ENCODE measurements at places on chromosomes 7 and 10.

DNA sequence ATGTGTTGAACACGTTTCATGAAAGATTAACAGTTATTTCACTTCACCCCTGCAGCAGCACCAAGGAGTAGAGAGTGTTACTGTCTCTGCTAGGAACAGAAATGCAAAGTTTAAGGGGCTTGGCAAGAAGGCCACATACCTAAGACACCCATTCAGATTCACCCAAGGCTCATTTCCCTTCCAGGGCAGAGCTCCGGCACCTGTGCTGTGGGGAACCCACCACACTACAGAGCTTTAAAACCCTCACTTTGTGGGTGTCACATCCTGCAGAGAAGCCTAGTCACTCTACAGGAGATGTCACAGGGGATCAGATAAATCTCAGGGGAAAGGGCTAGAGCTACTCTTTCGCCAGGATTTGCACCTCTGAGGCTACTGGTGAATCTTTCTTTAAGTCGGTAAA is 176.1 kb upstream of the KLF6 start:
- no peak for DNase-seq

DNA sequence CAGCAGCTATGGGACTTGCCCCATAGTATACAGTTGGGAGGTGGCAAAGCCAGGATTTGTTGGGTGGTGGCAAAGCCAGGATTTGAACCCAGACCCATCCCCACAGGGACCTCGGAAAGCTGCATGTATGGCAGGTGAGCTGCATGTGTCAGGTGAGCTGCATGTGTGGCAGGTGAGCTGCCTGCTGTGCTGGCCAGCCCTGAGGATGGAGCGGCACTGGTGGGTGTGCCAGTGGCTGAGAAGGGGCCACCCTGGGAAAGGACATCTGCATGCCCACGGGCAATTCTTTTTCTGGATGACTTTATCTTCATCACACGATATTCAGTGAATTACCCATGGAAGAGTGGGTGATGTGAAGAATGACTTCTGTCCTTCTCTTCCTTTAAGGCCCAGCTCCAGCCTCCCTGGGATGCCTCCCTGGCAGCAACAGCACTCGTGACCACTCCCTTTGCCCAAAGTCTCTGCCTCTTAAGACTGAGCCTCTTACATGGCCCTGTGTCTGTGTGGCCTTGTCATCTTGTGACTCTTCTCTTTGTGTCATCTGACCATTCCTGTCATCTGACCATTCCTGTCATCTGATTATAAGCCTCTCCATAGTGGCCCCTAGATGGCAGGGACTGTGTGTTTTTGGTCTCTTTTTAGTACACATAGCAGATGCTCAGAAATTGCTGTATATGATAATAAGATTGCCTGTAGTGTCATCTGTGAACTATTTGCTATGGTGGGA is 25.0 kb downstream of the CLEC2L start:
- no peak for DNase-seq

GRCh38 chr10:37263304-37263703 is 137.9 kb downstream of the ANKRD30A start:
- no peak for DNase-seq

DNA sequence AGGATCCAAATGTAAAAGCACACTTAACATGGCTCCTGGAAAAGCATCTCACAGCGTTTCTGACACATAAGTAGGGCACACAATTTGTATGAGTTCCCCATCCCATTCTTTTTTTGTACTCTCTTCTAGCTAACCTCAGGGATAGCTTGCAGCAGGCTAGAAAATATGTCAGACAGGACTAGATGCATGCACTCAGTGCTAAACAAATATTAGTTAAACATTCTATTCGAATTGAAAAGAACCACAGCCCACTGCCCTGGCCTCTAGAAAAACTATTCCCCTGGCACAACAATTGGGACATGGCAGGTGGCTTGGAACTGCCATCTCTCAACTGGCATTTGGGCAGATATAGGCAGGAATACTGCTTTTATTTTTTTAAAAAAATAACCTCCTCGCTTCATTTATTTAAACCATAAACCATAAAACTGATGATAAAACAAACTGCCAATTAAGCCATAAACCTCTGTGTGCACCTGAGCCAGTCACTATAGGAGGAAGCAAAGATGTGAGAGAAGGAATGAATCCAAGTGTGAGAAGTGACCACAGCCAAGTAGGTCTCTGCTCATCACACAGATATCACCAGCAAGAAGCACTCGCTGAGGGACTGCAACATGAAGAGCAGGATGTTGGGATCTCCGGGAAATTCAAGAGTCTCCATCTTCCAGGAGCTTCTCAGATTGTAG is 394.1 kb downstream of the NEBL start:
- DNase-seq: no peak

DNA sequence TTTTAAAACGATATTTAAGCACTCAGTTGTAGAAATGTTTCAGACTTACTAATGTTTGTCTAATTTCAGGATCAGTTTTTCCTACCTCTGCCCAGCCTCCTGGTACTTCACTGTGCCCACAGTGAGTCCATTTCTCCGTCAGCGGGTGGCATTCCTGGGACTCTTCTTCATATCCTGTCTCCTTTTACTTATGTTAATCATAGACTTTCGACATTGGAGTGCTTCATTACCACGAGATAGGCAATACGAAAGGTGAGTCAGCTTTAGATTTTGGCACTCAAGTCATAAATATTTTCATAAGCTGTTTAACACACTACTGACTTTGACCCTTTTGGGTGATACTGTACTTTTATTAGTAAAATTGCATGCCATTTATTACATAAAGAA is 2.1 kb downstream of the ENTPD7 start:
- no peak for DNase-seq

DNA sequence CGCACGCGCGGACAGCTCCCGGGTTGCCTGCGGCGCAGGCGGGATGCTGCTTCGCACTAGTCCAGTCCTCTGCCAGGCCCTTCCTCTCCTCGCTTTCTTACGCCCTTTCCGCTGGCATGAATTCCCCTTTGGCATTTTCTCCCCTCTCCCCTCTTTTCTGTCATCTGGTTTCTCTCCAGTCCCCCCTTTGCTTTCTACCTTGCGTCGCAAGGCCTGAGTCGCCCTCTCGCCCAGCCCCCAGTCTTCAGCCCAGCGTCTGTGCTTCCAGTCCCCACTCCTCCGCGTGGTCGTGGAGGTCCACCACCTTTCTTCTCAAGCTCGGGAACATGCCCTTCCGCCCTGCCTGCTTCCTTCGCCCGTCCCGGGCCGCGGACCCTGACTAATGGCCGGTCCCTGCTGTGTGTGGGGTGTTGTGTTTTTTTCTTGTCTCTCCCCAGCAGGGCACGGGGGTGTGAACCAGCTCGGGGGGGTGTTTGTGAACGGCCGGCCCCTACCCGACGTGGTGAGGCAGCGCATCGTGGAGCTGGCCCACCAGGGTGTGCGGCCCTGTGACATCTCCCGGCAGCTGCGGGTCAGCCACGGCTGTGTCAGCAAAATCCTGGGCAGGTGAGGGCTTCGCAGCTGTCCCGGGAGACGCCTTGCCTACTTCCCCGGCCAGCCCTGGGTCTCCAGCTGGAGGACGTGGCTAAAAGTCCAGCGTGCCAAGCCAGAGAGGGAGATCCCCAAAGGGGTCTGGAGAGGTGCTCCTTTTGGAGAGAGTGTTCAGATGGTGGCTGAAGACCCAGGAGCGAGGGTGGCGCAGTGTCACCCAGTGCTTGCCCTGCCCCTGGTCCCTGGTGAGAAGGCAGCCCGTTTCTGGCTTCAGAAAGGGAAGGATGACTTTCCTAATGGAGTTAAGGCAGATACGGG is 4.2 kb downstream of the PAX2 start:
- no peak for DNase-seq

- no peak for DNase-seq
Measured at GRCh38 chr7:50711271-50712175, 71.2 kb downstream of the GRB10 start.

DNA sequence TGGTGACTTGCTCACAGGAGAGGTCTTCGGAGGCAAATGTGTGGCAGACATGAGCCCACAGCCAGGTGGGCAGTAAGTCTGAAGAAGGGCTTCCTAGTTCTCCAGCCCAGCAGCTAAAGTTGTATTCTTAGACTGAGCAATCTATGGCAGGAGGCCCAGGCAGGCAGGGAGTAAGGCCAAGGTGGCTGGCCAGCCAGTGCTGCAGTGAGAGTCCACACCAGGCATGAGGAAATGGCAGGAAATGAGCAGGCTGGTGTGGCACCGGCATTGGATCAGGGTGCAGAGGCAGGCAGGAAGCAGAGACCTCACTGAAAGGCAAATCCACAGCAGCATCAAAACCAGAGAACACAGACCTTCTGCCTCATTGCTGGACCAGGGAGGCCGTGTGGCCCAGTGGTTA is 84.6 kb upstream of the PDE1C start:
- DNase-seq: no peak

- no peak for DNase-seq
Measured at GRCh38 chr7:108452707-108453106, 3.5 kb downstream of the NRCAM start.

DNA sequence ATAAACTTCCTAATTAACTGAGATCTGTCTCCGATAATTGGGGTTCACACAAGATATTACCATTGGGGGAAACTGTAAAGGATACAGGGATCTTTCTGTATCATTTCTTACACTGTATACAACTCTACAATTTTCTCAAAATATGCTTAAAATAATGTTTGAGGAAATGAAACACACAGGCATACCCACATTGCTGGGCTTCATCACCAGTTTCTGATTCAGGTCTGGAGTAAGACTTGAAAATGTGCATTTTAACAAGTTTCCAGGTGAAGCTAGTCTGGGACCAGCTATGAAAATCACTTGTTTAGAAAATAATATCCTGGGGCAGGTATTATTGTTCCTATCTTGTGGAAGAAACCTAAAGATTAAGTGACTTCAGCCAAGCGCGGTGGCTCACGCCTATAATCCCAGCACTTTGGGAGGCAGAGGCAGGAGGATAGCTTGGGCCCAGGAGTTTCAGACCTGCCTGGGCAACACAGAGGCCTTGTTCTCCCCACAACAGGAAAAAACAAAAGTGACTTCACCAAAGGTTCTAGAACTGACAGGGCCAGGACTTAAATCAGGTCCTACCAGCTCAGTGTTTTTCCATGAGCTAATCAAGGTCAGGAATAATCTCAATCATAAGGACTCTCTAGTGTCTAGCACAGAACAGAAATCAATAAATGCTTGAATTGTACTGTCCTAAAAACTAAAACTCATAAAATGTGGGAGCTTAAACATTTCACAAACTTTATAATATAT is 12.6 kb downstream of the TOMM7 start:
- DNase-seq: no peak

DNA sequence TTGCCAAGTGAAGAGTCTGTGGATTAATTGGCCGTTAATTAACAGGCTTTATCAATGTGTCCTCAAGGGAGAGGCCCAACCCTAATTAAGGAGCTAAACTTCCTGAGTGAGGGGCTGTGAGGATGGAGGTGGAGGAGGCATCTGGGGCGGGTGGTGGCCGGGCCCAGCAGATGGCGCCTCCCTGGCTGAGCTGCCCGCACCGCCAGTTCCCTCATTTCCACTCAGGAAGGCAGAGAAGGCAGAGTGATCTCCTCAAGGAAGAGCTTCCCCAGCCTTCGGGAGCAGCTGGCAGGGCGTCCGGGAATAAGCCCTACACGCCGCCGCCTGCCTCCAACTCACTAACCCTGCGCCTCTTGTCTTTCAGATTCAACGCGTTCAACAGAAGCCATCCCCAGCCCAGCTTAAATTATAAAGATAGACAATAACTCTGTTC is 112.2 kb downstream of the CYTH3 start:
- DNase-seq: no peak

DNA sequence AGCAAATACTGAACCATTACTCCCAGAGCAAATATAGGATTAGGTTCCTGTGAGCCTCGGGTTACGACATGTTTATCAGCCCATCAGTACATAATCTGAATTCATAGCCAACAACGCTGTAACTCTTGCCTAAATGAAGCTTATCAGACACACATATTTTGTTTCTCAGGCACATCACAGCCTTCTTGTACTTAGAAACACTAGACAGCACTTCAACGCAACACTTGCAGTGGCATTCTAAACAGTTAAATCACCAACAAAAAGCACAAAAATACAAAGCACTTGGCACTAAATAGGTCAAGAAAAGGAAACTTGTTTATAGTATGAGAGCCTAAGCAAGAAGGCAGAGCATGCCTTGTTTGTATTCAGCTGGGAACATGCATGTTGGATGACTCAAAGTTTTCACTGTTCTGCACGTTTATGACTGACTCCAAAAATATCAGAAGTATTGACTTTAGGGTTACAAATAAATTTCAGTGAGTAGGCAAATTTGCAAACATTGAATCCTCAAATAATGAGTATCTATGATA is 75.0 kb downstream of the VPS50 start:
- no peak for DNase-seq

DNA sequence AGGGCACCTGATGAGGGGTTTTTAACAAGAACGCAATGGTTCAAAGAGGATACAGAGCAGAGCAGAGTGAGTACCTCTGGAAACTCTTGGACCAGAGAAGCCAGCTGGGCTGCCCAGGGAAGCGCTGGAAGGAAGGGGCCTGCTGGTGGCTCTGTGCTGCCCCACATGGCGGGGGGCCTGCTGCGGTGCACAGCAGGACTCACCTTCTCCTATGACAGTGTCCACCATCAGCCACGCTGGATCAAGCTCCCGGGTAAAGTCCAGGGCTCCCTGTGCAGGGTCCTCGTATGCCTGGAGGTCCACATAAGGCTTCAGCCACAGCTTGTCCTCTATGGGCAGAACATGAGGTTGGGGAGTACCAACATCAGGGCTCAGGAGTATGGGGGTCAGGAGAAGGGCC is 12.5 kb downstream of the EPHA1 start:
- no peak for DNase-seq

DNA sequence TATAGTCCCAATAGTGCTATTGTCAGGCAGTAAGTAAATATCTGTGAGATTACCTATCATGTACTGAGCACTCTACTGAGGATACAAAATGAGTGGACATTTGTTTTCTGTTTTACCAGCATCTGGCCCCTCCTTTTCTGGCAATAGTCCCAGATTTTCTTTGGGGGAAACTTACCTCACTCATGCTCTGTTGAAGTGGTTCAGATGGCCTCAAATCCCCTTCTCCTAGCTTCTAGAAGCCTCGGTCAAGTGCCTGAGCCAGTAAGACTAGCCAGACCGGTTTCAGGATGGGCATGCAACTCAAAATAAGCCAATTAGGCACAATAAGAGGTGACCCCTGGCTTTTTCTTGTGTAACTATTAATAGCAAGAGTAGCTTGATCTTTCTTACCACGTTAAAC is 19.7 kb downstream of the TRDMT1 start:
- no peak for DNase-seq

DNA sequence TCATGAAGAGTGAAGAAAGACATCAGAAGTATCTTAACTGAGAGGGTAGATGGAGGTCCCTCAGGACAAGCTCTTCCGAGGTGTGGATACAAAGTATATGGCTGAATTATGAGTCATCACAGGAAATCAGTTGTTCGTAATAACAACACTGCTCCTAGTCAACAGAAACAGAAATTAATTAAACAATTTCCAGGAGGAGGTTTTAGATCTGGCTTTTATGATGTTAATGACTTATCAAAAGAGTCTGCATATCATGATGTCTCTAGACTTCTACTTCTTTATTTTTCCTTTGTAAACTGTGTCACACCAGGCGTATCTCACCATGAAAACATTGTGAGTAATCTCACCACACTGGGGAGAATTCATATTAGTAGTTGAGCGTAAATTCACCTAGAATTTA is 31.2 kb downstream of the OSBPL3 start:
- no peak for DNase-seq
